SJCRH30 (cell line): ENCODE measurements at places on chromosomes 7 and 10. TPM values are rescaled to one million over a fixed set of nuclear protein-coding genes. Genes with fewer than 3 reads are reported as not detected.
A peak's percentile ranks its signal among the peaks of the same experiment; 100 is the strongest.

DNA sequence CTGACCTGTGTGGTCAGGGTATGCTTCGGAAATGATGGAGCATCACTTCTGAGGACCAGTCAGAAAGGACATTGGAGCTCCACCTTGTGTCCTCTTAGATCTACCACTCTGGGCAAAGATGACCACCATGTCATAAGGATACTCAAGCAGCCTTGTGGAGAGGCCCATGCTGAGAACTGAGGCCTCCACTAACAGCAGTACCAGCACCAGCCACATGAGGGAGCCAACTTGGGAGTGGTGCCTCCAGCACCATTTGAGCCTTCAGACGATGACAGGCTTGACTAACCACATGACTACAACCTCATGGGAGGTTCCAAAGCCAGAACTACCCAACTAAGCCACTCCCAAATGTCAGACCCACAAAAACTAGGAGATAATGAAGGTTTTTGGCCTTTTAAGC is 116.0 kb downstream of the NPTX2 start:
- no peaks in the 10 kb centered on the region for H3K4me1 ChIP-seq
- H3K27me3 ChIP-seq, result no peaks in the 10 kb centered on the region
- no peaks in the 10 kb centered on the region for H3K36me3 ChIP-seq

TMEM139 gene
- 0.97 and 2.5 TPM in 2 replicates for total RNA-seq

GRCh38 chr10:48940958-48941357 is 1.3 kb upstream of the LRRC18 start:
- H3K4me3 ChIP-seq, result no peak overlapping the region
- H3K4me1 ChIP-seq, result no peaks in the 10 kb centered on the region
- no peaks in the 10 kb centered on the region for H3K36me3 ChIP-seq
- no peaks in the 10 kb centered on the region for H3K27me3 ChIP-seq

DNA sequence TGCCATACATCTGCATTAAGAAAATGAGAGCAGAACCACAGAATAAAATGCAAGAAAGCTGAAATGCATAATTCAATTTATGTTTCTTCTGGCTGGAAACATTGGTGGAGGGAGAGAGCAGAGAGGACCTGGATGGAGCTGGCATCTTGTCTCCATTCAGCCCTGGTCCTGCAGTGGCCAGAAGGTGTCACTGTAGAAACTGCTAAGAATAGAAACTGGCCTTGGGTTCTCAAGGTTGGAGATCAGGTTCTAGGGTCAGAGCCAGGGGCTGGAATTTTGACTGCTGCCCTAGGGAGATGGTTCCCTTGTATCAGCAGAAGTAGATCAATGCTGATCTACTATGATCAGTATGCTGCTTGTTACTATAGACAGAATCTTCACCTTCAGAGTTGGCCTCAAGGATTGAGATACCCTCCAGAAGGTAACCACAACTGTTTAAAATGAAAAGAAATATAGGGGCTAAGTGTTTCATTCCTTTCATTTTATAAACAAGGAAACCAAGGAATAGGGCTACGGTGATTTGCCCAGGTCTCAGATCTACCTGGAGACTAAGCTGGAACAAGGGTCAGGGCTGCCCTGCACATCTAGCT is 13.1 kb downstream of the TAS2R41 start:
- H3K27ac ChIP-seq, result no peak overlapping the region
- DNase-seq, result peak; percentile 70
- H3K4me1 ChIP-seq, result no peaks in the 10 kb centered on the region; the same call in 1 of the 2 replicates
- H3K36me3 ChIP-seq, result no peaks in the 10 kb centered on the region
- H3K27me3 ChIP-seq, result peaks cover 3% of the 10 kb centered on the region; the same call in 1 of the 2 replicates

PYROXD2 gene
- total RNA-seq, result 0.59 and 1.1 TPM in 2 replicates

DNA sequence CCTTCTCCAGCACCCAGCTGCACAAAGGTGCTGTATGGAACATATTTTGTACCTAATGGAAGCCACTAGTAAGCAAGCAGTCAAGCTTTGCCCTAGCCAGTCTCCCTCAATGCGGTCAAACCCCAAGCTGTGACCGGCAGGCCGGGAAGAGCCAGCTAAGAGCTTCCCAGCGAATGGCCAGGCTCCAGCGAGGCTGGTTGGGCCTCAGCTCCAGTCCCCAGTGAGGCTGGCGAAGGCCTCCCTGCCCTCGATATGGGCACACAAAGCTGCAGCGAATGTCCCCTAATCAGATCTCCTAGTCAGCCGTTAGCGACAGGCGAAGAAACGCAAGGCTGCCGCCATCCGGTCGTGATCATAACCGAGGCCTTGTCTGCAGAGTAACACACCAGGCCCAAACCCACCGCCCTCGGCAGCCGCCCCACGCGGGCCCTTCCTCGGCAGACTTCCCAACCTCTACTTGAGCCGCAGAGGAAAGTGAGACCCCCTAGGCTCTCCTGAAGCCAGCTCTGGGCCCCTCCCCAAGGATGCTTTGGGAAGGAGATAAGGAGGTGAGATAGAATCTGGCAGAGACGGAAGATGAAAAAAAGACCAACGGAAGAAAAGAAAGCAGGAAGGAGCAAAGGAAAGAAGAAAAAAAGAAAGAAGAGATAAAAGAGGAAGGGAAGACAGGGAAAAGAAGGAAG is 3.1 kb upstream of the HOXA9 start:
- no peak for DNase-seq
- H3K36me3 ChIP-seq, result peaks cover 5% of the 10 kb centered on the region; the same call in 1 of the 2 replicates
- no peaks in the 10 kb centered on the region for H3K27me3 ChIP-seq
- no peak overlapping the region for H3K27ac ChIP-seq
- peaks cover 8% of the 10 kb centered on the region for H3K4me1 ChIP-seq
- no peak overlapping the region for H3K4me3 ChIP-seq

DNA sequence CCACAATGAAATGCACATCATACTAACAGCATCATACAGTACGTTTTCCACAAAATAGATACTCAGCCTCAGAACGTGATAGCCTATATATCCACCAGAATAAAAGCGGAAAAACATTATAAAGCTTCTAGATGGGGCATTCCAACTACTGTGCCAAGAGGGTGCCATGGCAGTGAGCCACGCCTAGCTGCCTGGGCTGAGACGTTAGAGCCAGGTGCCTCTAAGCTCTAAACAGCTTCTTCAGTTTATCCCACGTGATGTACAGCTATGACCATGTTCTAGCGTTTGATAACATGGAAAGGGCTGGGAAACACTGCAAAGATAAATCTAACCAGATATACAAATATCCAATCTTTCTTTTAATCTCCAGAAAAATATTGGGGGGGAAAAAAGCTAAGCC is 17.8 kb downstream of the USP6NL start:
- no peaks in the 10 kb centered on the region for H3K36me3 ChIP-seq
- no peaks in the 10 kb centered on the region; the same call in 1 of the 2 replicates for H3K4me1 ChIP-seq
- no peaks in the 10 kb centered on the region for H3K27me3 ChIP-seq

- H3K4me1 ChIP-seq, result peaks cover 39% of the 10 kb centered on the region
- H3K36me3 ChIP-seq, result no peaks in the 10 kb centered on the region
- no peak for DNase-seq
- H3K27me3 ChIP-seq, result no peaks in the 10 kb centered on the region
- H3K4me3 ChIP-seq, result no peak overlapping the region
- no peak overlapping the region for H3K27ac ChIP-seq
These were observed 318.9 kb downstream of the KCNMA1 start for GRCh38 chr10:77318739-77319138.

CHAT gene
- total RNA-seq, result not detected in 2 replicates
